ENCODE measurements at places on chromosomes 16 and 17.

DNA sequence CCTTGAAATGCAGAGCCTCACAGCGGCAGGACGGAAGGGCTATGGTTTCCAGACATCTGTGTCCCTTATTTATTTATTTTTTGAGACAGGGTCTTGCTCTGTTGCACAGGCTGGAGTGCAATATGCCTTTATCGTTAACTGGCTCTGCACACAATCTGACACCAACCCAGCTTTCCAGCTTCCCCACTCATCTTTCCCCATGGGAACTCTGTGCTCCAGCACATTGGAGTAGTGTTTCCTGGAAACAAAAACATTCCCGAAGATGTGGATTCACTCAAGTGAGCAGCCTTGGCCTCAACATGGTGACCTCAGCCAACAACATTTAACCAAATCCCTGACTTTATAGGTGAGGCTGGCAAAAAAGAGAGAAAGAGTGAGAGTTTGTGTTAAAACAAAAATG is 307.1 kb downstream of the TMEM114 start:
- DNase-seq, result no peak

DNA sequence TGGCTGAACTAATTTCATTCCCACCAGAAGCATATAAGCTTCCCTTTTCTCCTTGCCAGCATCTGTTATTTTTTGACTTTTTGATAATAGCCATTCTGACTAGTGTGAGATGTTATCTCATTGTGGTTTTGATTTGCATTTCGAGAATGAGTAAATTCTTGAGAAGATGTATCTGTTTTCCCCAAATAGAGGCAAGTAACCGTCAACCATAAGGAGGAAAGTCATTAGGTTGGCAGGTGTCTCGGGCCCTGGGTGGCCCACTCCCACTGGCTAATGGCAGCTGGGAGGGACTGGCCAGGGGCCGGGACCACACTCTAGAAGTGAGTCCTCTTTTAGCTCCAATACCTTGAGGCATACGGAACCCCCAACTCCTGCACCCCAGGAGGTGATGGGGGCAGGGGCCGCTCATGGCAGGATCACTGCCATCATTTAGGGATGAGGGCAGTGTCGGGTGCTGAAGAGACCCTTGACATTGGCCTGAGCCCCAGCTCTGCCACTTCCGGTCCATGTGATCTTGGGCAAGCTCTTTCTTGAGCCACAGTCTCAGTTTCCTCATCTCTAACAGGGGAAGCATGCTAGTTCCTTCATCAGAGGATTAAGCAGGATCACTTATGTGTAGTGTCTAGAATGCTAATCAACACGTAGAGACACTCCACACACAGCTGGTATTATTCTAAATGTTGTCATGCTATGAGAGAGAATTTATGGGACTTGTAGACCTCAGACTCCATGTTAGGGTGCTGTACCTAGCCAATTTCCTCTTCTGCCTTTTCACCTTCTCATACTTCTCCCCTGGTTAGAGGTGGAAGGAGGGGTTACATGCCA is 44.3 kb downstream of the RGS9 start:
- DNase-seq, result no peak

- no peak for DNase-seq
Observed at GRCh38 chr17:39219647-39220154, 6.0 kb downstream of the STAC2 start.

- no peak for DNase-seq
Observed at GRCh38 chr16:80899809-80900592, 95.6 kb upstream of the CDYL2 start.

DNA sequence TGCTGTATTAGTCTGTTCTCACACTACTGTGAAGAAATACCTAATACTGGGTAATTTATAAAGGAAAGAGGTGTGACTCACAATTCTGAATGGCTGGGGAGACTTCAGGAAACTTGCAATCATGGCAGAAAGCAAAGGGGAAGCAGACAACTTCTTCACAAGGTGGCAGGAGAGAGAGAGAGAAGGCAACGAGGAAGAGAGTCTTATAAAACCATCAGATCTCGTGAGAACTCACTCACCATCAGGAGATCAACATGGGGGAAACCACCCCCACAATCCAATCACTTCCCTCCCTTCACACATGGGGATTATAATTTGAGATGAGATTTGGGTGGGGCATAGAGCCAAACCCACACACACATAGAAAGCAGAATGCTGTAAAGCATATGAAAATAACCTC is 896.2 kb downstream of the CDH11 start:
- no peak for DNase-seq

DNA sequence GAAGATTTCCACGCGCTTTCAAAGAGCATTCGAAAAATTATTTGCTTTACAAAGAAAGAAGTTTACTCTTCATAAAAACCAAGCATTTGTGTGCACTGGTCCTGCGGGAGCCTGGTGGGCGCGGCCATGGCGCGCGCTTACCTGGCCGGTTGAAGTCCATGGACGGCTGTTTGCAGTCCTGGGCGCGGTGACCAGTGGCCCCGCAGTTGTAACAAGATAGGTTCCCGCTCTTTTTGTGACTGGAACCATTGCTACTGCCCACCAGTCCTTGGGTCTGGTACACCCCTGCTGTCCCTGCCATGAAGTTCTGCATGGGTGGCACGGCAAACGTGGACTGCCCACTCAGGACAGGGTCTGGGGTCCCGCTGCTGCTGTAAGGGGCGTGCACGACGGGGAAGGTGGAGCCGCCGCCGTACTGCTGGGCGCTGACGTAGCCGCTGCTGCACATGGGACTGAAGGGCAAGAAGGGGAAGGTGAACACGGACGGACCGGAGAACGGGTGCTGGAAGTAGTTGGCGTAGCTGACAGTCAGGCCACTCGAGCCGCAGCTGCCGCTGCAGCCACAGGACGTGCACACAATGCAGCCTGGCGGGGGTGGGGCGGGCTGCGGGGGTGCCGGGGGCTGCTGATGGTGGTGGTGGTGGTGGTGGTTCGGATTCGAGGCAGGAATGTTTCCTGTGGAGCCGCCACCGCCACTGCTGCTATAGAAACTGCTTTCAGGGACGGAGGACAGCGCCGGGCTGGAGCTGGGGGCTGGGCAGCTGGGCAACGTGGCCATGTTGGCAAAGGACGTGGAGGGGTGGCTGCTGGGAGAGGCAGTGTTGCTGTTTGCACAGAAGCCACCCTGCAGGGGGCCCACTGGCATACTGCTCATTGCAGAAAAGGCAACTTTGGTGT is 19.5 kb downstream of the MAP1LC3B start:
- no peak for DNase-seq

All from neuronal stem cell (in vitro differentiated cells).